ENCODE measurements at places on chromosomes 11 and 22.

DNA sequence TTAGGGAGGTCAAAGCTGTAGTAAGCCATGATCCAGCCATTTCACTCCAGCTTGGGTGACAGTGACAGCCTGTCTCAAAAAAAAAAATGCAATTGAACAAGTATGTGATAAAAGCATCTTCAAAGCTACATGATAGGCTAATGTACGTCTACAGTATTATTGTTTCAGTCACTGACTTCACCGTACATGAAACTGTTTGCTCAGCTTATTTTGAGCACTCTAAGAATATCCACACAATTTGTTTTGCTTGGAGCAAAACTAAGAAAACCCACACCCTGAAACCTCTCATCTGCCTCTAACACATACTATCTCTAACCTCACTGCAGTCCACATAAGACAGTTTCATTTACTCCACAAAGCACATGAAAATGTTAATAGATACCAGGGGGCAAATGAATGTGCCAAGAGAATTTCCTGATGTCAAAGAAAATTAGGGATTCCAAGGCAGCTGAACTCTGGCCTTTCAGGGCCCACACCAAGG lies 60.7 kb downstream of the KCNA4 start:
- DNase-seq = no peak

GRCh38 chr22:21666786-21667185 lies 974 bp downstream of the PPIL2 start:
- no peak for DNase-seq

- DNase-seq = no peak
Measured at GRCh38 chr11:8290081-8290810, 26.6 kb upstream of the LMO1 start.

- DNase-seq = no peak
Measured at GRCh38 chr22:46042786-46043185, 65.8 kb upstream of the WNT7B start.

GRCh38 chr22:49259839-49260615 lies 567.6 kb downstream of the BRD1 start:
- no peak for DNase-seq

GRCh38 chr11:57458410-57459163 lies 1.7 kb upstream of the RTN4RL2 start:
- peak; percentile 54 for DNase-seq

DNA sequence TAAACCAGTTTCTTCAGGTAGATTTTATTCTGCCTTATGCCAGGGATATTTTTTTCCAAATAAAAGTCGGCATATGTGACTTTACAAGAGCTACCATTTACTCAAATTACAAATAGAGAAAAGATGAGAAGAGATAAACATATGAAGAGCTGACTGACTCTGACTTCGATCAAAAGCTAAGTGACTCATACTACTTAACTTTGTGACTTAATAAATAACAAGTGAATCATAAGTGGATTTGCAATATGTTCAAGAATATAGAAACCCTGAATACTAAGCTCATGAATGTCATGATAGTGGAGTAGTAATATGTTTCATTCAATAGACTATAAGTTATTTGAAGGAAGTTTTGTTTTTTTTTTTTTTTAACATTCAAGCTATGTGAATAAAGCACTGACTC lies 130.5 kb upstream of the ANO3 start:
- peak; percentile 2 for DNase-seq

GRCh38 chr11:63841554-63841953 lies 2.6 kb downstream of the MARK2 start:
- no peak for DNase-seq

- peak; percentile 73 for DNase-seq
Measured at GRCh38 chr22:43230971-43231723, 44.2 kb upstream of the TTLL12 start.

- no peak for DNase-seq
Measured at GRCh38 chr11:10400856-10401255, 54.2 kb upstream of the AMPD3 start.

GRCh38 chr11:69131121-69131566 lies 24.6 kb upstream of the SMIM38 start:
- no peak for DNase-seq

DNA sequence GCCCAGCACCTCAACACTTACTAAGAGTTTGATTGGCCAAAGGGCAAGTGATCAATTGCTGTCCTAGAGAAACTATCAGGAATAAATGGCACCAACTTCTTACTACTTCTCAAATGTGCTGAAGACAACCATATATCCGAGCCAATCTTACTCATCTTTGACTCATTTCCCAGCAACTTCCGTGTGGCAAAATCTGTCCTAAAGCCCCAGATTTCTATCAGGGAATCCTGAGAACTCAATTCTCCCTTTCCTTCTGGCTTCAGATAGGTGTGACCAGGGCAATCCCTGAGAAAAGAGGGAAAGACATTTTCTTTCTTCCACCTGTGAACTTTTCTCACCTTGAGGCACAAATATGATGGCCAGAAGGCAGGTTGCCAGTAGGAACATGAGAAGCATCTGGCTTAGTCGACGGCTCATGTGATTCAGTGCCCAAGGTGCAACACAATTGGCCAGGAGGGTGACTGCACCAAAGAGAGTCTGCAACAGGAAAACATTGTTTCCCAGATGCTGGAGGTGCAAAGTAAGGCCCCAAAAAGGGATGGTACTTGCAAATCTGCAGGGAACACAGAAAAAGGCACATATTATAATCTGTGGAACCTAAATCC lies 21.8 kb upstream of the SLC22A24 start:
- DNase-seq = no peak

- no peak for DNase-seq
Measured at GRCh38 chr11:8735094-8735493, 52.5 kb downstream of the RPL27A start.

DNA sequence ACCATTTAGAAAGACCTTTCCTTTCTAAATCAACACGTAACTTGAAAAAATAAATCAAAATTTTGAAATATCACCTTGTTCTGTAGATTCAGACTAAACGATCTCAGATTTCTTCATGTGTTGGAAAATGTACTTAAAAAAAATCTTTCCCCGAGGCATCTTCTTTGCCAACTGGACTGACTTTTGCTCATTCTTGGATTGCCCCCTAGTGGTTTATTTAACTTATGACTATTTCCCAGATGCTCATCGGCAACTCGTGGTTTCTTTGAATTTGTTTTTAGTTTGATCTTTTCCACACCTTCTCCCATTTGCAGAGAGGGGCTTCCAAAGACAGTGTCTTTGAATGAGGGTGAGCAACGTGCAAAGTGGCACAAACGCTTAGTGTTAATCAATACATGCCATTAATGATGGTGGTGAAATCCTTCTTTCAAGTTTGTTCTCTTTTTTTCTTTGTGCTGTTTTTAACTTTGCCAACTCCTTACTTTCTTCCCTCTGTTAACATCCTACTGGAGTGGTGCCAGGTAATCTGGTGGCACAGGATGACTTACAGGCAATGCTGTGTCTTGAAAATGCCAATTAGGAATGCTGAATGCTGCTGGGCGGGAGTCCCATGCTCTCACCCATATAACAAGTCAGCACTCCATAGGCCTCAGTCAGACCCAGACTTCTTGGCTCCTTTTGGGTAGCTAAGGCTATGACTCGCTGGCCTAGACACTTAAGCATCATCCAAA lies 18.3 kb downstream of the PRSS23 start:
- peak; percentile 64 for DNase-seq

Measured in HTR-8/SVneo (cell line).